ENCODE measurements at places on chromosomes 1 and 21.

DNA sequence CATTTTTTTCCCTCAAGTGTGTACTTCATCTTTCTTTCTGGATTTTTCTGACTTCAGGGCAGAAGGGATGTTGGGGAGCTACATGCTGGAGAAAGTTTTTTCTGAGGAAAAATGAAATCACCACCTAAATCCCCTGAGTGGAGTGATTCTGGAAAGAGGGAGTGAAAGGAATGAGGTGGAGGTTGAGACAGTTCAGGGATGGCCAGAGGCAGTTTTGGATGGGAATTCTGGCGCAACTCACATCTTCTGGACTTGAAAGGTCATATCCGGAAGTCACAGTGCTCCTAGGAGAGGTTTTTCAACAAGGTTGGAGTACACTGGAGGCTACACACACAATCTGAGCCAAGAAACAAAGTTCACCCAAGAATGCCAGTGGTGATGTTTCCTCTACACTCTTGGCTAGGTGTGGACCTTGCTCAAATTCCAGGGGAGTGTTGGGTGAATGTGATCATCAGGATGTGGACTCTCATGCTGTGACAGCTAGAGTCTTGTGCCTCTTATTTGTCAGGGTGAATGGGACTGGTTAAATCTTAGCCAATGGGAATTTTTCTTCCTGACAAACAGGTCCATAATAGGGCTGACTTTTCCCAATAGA lies 161.5 kb downstream of the HLX start:
- no peak for DNase-seq

DNA sequence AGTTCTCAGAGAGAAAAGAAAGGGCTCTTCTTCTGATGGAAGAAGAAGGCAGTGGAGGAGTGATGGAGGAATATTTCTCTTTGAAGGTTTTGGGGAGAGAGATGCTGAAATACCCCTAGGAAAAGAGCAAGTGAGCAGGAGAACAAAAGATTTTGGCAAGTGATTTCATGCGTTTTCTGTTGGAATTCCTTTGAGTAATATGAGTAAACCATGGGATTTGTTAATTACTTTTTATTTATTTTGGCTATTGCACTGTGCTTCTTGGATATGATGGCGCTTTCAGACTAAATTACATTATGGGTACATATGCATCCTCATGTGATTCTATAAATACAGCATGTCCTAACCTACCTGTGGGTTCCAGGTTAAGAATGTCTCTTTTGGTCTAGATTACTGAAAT lies 210.1 kb upstream of the PTGFR start:
- DNase-seq, result no peak

DNA sequence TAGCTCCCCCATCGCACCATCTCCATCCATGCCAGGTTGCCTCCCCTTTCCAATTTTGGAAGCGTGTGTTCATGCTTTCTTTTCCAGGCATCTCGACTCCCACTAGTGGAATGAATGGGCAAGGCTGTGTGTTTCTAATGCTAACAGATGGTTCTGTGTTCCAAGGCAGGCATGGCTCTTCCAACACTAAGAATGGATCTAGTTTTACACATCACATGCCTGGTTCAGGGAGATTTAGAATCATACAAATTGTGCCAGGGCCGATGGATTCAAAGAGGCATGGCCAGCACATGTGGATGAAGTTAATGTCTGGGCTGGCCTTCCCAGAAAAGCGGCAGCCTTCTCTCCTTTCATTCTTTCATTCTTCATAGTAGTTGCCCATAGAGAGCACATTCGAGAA lies 438.7 kb downstream of the PRDM2 start:
- DNase-seq, result no peak

DNA sequence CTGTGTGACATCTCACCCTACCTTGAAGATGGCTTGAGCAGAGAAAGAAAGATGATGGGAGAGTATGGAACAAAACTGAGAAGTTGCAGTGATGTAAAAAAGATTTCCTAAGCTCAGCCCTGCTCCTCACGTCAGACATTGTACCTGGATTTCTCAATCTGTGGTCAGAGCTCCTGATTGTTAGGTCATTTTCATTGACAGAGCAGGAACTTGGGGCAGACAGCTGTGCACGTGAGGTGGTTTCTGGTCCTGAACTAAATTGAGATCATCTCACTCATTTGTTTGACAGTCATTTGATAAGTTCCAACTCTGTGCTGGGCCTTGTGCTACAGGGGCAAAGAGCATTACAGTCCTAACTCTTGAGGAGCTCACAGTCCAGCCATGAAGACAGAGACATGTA lies 10.2 kb downstream of the TRAF3IP3 start:
- DNase-seq, result no peak

- DNase-seq, result no peak
These were observed 468.4 kb upstream of the C1orf87 start for GRCh38 chr1:60541831-60542532.

- DNase-seq, result no peak
These were observed 59.0 kb downstream of the UBE2T start for GRCh38 chr1:202282596-202283283.

DNA sequence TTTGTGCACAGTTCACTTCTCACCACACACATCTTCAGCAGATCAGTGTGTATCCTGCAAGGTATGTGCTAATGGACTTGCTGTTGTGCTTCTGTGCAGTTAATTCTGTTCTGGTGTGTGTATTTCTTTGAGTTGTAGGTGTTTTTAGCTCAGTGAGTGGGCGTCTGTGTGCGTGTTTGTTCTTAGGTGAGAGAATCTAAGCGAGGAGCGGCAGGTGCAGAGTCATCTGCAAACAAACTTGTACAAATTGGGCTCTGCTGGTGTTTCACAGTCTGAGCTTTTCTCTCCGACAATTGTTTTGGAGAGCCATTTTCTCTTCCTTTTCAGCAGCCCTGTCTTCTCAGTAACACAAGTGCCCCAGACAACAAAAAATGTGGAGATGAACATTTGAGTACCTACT lies 43.6 kb downstream of the ACP6 start:
- no peak for DNase-seq

DNA sequence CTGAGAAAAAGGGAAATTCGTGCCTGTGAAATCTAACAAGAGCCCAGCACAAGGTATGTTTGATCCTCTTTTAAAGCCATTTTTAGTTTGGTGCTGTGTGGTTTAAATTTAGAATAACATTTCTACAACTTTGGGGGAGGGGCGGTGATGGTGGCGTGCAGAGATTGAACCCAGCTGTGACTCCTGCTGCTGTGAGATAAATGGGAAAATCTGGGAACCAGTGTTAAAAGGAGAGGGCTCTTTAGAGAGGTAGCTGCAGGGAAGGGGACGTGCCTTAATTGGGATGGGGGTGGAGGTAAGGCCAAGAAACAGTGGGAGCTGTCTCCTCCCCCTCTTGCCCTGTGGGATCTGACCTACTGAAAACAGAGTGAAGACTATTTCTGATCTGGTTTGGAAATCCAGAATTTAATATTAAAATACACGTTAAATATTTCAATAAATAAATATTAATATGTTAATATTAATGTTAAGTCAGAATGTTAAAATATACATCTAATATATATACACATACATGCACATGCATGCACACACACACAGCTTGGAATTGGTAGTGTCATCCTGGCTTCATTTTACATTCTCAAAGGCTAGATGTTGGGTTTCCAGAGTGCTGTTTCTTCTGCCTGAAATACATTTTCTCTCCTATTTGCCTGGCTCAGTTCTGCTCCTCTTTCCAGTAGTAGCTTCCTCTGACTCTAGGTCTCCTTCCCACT lies 30.1 kb upstream of the DNAJC6 start:
- DNase-seq, result no peak

DNA sequence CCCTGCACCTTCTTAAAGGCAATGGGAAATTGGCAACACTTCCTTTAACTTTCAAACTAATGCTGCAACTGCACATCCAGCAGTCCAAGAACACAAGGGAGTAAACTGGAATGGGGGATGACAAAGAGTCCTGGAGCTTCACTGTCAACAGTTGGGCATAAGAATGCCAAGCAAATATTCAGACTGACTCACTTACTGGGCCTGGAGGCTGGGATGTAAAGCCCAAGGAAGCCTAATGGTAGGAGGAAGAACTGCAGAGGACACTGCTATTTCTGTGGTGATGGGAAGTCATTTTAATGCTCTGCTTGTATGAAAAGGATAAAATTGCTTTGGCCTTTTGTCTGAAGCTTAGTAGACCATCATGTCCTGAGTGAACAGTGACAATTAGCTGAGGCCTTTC lies 15.7 kb upstream of the DMRTA2 start:
- DNase-seq, result no peak

- DNase-seq, result no peak
These were observed 411.1 kb downstream of the PRDM2 start for GRCh38 chr1:14111121-14111520.

DNA sequence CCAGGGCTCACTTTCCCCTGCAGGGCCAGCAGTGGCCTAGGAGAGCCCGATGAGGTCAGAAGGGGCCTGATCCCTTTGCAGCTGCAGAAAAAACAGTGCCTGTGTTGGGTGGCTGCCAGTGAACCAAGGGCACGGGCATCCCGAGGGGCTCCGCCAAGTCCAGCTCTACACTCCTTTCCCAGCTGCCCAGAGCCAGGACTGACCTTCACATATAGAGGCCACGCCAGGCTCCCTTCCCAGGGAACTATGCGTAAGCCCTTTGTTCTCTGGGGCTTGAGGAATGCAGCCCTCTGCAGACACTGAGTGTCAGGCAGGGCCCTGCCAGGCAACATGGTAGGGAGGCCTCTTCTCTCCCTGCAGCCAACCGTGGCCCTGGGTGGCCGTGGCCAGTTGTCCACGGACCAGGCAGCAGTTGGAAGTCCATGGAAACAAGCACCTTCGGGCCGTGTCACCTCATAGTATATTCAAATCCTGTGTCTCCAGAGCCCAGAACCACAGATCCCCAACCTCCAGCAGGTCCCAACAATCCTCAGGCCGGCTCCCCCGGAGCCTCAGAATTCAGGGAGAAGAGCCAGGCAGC lies 194.0 kb downstream of the NPHP4 start:
- no peak for DNase-seq

DNA sequence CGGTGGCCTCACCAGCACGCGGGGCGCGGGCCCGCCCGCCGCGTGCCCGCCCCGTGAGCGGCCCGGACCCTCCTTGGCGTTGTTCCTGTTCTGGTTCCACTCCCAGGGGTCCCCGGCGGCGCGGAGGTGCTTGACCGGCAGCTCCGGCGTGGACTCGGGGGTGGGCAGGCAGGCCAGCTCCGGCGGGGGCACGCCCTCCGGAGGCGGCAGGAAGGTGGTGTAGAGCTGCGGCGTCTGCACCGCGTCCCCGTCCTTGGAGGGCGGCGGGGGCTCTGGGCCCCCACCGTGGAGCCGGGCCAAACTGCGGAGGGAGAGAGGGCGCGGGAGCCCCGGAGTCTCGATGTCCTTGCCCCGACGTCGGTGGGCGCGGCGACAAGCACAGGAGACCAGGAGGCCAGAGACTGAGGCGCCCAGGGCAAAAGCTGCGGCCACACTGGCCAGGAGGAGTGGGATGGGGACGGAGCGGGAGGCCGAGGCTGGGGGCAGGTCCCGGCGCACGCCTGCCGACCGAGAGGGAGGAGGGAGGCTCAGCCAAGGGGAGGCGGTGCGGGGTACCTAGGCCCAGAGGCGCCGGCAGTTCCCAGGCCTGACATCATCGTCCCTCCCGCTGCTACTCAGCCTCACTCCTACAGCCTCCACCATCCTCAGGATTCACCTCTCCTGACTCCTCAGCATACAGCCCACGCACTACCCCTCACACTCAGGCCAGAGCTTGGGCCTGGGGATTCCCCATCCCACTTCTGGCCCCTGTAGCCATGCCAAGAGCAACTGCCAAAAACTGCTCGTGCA lies 13.2 kb downstream of the SEMA6C start:
- DNase-seq, result no peak

- DNase-seq, result no peak
These were observed 525.0 kb downstream of the PTPRU start for GRCh38 chr1:29761159-29761928.

- no peak for DNase-seq
These were observed 704.5 kb upstream of the ADGRL4 start for GRCh38 chr1:79711001-79711431.

- DNase-seq, result peak; percentile 29
These were observed 707 bp upstream of the GPR153 start for GRCh38 chr1:6261615-6261995.

GRCh38 chr1:240646571-240647240 lies 34.8 kb upstream of the GREM2 start:
- no peak for DNase-seq

DNA sequence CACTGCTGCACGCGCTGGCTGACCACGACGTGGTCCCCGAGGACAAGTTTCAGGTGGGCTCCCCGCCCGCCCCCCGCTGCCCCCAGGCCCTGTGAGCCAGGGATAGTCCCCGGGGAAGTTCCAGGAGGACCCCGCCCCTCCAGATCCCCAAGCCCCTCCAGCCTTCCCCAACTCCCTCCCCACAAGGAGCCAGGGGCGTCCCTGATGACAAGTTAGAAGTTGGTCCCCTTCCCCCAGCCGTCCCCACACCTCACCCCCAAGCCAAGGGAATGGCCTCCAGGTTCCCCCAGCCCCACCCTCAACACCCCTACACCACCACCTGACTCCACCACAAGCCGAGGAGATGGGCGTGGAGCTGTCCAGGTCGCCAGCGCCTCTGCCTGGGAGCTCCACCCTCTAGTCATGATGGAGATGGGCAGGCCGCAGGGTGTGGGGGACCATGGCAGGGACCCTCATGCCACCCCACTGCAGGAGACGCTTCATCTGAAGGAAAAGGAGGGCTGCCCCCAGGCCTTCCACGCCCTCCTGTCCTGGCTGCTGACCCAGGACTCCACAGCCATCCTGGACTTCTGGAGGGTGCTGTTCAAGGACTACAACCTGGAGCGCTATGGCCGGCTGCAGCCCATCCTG lies 525 bp downstream of the AIRE start:
- DNase-seq, result no peak

DNA sequence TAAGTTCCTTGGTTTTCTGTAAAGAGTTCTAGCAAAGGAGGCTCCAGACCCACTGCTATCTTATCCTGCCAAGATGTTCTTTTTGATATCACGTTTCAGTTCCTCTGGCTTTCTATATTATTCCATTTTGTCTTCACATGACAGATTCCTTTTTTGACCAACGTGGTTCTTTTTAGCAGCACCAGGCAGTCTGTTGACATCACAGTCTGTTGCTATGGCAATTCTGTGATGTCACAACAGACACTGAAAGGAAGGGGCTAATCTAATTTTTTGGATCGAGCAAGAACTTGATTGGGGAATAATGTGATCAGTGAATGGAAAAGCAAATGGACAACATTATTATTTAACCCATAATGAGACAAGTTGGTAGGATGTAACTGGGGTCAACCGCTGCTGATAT lies 64.5 kb upstream of the GOLT1A start:
- no peak for DNase-seq

DNA sequence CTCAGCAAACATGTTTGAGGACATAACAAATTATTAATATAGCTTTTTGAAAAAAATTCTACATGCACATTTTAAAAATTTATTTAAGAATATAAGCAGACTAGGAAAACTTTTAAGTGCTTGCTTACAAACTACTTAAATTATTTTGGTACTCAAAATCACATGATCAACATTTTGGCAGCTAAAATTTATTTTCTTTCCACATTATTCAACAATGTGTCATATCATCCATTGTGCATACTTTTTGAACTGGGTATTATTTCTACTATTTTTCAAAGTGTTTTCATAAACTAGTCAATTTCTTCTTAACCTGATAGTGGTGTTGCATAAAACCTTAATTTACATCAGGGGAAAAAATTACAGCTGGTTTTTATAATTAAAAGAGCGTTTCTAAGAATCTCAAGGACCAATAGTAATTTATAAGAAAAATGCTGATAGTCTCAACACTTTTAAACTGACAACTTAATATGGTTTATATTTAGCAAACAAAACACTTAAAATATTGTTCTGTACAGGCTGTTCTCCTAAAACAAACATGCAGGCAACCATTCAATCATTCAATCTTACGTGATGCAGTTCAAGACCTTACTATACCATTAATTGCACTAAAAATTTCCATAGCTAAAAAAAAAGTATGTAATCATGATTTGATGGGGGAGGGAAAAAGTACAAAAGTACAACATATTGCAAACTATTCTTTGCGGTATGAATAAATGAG lies 105.0 kb downstream of the GPATCH2 start:
- DNase-seq, result no peak

Data from NCI-H1694 (cell line).